ENCODE measurements at places on chromosomes 11 and 22.

DNA sequence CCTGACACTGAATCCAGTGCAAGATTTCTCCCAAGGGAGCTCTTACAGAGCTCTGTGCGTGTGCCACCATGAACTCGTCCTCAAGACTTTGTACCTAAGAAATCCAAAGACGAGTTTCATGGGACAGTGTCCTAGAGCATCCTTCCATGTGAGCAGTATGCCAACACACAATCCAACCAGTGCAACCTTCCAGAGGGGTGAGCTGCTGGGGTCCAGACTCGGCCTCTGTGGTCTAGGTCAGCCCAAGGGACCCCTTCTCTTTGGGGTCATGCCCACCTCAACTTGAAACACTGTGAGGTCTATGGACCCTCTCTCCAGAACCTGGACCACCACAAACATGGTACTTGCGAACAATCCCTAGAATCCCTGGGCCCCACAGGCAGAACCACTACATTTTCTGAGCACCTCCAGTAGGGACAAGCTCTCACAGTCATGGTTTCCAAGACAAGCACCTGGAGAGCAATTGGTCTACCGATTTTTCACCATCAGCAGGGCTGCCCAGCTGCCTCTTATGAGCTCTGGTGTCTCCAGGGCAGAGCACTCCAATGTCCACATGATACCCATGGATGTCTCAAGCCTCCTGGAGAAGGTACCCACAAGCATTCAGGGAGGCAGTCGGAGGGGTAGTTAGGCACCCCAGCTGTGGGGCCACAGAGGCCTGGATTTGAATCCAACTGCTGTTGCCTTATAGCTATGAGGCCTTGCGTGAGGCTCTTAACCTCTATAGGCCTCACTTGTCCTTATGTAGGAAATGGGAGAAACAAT, 7.7 kb downstream of the CHST1 start:
- DNase-seq: no peak

GRCh38 chr11:72045849-72046248, 34.5 kb downstream of the NUMA1 start:
- DNase-seq: no peak

GRCh38 chr22:30574095-30574981, at the start of gene GAL3ST1:
TSS of gene GAL3ST1 (minus strand) at chr22:30574665. CDS start at chr22:30557392, 17,273 bp downstream.
- no peak for DNase-seq

GRCh38 chr11:36186340-36187175, 102.7 kb downstream of the COMMD9 start:
- peak; percentile 95 for DNase-seq

DNA sequence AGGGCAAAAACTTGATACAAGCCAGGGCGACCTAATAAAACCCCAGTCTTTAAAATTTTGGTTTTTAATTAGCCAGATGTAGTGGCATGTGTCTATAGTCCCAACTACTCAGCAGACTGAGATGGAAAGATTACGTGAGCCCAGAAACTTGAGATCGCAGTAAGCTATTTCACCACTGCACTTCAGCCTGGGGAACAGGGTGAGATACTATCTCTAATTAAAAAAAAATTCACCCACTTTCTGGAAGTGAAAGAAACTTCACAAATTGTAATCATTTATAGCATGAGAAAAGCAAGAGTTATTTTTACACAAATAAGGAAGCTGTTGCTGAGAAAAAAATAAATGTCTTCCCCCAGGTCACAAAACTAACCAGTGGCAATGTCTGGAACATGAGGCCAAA, 882 bp upstream of the GLYATL2 start:
- DNase-seq: no peak

DNA sequence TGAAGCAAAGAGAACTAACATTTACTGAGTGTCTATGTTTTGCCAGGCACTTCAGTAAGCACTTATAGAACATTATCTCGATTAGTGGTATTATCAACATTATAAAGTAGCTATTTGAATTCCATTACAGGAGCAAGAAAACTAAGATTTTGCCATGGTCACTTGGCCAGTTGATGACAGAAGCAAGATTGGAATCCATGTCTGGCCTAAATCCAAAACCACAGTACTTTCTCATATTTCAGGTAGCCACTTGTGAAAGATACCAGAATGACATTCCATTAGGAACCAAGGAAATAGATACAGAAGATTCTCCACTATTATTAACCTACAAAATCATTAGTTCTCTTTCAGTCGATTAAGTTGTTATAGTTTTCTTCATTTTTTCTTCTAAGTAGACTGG, 691.0 kb upstream of the API5 start:
- DNase-seq: no peak

DNA sequence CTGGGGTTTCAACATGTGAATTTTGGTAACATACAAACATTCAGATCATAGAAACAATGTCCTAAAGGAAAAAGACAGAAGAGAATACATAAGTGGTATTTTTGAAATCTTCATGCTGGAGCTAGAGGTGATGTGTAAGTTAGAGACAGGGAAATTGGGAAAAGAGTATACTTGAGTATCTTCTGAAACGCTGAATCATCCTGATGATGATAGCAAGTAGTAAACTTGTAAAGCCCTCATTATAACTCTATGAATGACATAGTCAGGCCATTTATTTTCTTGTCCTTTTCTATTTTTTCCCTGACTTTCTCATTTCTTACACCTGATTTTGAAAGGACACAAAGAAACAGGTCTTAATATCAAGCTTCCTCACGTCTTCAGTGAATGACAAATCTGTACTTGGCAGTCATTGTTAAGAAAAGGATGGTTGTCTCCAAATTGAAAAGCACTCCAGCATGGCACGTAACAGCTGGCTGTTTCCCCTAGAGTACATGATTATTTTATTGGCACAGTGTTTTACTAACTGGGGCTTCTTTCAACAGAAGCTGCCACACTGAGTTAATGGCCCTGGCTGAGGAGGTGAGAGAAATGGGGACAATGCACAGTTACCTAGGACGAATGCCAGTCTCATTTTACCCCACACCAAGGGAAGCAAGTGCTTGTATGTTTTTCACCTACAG, 140.7 kb upstream of the CTSC start:
- DNase-seq: no peak

- no peak for DNase-seq
These were observed 12.2 kb downstream of the CBL start for GRCh38 chr11:119218141-119218878.

DNA sequence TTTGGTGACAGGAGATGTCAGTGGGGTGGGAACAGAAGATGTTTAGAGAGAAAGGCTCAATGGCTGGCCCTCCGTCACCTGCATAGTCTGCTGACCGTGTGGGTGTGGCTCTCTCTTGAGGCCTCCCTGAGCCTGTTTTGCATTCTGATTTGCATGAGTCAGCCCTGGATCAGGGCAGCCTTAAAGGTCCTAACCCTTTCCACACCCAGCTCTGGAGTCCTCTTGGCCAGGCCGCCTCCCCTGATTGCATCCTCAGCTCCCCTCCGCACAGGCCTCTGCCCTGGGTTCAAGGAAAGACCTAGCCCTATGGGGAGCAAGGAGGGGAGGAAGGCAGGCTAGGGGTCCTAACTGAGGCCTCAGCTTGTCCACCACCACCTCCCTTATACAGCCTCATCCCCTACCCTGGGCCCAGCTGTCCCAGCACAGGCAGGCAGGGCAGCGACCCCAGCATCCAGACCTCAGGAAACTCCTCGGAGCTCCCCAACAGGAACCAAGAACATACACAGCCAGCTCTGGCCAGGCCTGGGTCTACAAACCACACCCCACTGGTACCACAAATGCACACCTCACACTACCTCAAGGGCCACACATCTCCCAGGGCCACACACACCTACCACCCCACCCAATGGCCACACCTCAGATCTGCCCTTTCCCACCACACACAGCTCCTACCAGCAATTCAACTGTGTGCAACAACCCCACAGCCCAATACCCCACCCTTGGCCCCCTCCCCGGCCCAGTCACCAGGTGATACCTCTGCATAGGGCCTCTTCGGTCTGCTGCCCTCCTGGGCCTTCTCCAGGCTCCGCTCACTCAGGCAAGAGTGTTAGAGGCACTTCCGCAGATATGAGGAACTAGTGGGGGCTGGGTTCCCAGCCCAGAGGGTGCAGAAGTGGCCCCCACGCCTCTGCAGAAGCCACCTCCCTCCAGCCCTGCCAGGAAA, 13.7 kb downstream of the ARAP1 start:
- peak; percentile 35 for DNase-seq

DNA sequence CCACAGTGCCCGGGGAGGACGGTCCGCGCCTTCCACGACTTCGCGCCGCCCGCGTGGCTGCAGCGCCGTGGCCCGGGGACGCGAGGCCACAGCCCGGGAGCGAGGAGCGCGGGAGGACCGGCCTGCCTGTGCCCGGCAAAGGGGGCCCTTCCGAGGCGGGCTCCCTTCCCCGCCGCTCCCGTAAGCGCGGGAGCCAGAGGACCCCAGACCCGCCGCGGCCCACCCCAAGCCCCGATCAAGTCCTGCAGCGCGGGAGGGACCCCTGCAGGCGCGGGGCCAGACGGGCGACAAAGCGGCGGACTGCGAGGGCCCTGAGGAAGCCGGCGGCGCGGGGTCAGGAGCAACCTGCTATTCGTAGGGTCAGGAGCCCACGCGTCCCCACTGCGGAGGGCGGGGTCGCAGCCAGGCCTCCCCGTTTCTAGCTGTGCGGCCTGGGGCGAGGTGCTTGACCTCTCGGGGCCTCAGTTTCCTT, 110.3 kb downstream of the WNT7B start:
- no peak for DNase-seq

- DNase-seq: peak; percentile 65
These were observed 8.2 kb downstream of the PNPLA3 start for GRCh38 chr22:43931771-43932170.

GRCh38 chr11:112613051-112613972, 347.9 kb upstream of the NCAM1 start:
- peak; percentile 71 for DNase-seq

GRCh38 chr11:57638005-57638781, 11.5 kb downstream of the YPEL4 start:
- peak; percentile 92 for DNase-seq

GRCh38 chr11:82465481-82465880, 268.2 kb downstream of the FAM181B start:
- DNase-seq: no peak

- no peak for DNase-seq
These were observed 33.1 kb upstream of the POLD3 start for GRCh38 chr11:74559110-74559933.

- no peak for DNase-seq
These were observed 5.7 kb downstream of the TMEM25 start for GRCh38 chr11:118536726-118537125.

GRCh38 chr11:10125522-10126133, 168.4 kb downstream of the SBF2 start:
- DNase-seq: no peak

- no peak for DNase-seq
These were observed 121.9 kb downstream of the PHF21B start for GRCh38 chr22:44887941-44888366.

GRCh38 chr22:44928711-44929358, 81.0 kb downstream of the PHF21B start:
- DNase-seq: no peak

DNA sequence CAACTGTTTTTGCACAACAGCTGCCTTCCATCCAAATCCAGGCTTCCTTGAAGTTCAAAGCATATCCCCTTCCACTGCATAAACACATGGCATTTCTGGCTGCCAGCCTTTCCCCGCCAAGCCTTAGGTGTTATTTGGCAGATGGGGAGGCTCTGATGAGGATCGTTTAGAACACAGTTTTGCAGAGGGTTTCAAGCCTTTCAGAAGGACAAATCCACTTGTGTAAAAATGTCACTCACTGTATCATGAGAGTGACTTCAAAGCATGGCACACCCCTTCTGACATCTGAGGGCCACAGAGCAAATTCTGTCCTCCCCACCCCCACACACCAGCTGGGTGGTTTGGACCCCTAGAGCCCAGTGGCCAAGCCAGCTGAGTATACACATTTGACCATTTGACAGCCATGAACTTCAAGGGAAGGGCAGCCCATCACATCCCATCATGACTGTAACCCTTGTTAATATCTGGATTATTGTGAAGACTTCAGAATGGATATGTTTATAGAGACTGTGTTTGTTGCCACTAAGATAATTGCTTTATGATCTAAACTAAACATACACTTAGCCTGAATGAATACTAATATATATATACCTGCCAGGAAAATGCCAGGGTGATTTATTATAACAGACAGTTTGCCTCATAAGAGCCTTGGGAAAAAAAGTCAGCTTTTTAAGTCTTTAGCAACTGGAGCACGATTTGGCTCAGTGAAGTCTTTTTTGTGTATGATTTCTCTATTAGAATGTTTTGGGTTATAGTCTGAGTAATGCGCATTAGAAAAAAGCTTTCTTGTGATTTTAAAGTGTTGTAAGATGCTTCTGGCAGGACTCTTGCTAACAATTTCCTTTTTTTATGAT, 31.9 kb downstream of the FBLN1 start:
- DNase-seq: peak; percentile 68

DNA sequence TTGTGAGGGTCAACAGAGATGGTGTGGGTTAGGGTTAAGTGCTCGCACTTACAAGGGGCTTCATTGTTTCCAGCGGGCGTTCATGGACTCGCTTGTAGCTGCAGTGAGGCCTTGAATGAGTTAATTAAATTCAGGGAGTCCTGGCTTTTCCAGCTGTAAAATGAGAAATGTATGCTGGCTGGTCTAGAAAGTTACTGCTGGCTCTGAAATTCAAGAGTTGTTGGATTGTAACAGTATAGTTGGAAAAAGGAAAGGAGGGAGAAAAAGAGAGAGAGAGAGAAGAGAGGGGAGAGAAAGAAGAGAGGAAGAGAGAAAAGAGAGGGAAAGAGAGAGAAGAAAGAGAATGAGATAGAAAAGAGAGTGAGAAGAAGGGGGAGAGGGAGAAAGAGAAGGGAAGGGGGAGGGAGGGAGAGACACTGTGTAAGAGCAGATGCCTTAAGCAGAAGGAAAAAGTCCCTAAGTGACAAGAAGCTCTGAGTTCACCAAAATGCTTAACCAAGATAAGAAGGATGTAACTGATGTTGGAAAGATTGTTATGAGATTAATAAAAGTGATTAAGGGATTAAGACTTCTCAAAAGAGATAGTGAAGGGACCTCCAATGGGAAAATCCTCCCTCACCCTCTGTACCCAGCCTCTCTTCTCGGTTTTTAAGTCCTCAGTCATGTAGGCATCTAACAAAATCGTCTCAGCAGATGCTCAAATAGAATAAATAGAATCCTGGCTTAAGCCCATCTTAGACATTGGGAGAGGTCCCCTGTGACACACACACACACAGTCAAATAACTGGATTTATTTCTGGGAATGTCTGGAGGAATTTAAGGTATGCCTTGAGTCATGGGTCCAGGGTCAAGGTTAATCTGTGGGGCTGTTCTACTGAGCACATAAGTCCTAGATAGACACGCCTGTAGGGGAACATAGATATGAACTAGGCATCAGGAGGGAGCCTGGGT, 477.9 kb downstream of the MIAT start:
- peak; percentile 56 for DNase-seq

Data from myocyte (in vitro differentiated cells).